Activated naive CD8-positive, alpha-beta T cell treated with anti-CD3 and anti-CD28 coated beads for 36 hours (primary cell): ENCODE measurements at places on chromosomes 3 and 15.
A peak's percentile ranks its signal among the peaks of the same experiment; 100 is the strongest.

- H3K4me3 ChIP-seq, result peak overlapping the region; percentile 81
- H3K27me3 ChIP-seq, result peaks cover 74% of the 10 kb centered on the region
- peaks cover 27% of the 10 kb centered on the region for H3K4me1 ChIP-seq
- peak; percentile 39 for DNase-seq
- H3K27ac ChIP-seq, result peak overlapping the region; percentile 67
- H3K36me3 ChIP-seq, result peaks cover 5% of the 10 kb centered on the region
Observed at GRCh38 chr3:124584552-124585391, 145.5 kb upstream of the UMPS start.

DNA sequence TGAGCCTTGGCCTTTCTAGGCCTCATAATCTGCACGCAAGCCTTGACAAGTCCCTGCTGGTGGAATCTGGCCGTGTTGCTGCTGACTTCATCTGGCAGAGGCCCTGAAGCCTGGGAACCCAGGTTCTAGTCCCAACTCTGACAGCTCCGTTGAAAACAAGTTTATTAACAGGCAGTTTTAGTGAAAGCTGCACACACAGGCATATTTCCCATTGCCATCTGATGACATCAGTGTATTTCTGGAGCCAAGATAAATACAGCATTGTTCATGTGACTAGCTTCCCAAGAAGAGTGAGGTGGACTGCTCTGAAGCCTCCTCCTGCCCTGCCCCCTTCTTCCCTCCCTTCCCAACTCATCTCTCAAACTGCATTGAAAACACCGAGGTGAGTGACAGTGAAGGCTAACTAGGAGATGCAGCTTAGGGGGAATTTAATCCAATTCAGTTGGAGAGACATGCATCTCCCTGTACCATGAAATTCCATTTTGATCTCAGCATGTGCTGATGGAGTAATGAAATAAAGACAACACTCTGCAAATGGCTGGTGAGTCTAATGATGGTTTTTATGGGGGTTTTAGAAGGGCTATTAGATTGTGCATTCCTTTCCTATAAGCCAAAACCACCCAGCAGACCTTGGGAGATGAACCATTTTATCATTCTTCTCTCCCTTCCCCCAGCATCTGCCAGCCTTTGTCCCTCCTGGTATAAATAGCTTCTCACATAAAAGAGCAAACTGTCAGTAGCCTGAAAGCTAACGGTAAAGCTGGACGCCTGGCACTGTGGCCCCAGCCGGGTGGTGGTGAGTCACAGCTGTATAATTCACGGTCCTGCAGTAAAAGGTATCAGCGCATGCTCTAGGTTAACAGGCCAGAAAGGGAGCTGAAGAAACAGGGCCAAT, 38.0 kb downstream of the PRICKLE2 start:
- H3K27me3 ChIP-seq, result no peaks in the 10 kb centered on the region
- H3K36me3 ChIP-seq, result no peaks in the 10 kb centered on the region
- no peak overlapping the region for H3K27ac ChIP-seq
- H3K4me1 ChIP-seq, result no peaks in the 10 kb centered on the region

GRCh38 chr15:101533371-101534140, 44.0 kb upstream of the PCSK6 start:
- no peaks in the 10 kb centered on the region for H3K36me3 ChIP-seq
- no peak overlapping the region for H3K27ac ChIP-seq
- no peaks in the 10 kb centered on the region for H3K4me1 ChIP-seq
- H3K4me3 ChIP-seq, result no peak overlapping the region
- H3K27me3 ChIP-seq, result no peaks in the 10 kb centered on the region
- DNase-seq, result no peak

GRCh38 chr15:46316024-46316423, 681.2 kb downstream of the SQOR start:
- peaks cover 12% of the 10 kb centered on the region for H3K27me3 ChIP-seq
- no peak for DNase-seq
- H3K27ac ChIP-seq, result no peak overlapping the region
- no peaks in the 10 kb centered on the region for H3K4me1 ChIP-seq
- no peak overlapping the region for H3K4me3 ChIP-seq

DNA sequence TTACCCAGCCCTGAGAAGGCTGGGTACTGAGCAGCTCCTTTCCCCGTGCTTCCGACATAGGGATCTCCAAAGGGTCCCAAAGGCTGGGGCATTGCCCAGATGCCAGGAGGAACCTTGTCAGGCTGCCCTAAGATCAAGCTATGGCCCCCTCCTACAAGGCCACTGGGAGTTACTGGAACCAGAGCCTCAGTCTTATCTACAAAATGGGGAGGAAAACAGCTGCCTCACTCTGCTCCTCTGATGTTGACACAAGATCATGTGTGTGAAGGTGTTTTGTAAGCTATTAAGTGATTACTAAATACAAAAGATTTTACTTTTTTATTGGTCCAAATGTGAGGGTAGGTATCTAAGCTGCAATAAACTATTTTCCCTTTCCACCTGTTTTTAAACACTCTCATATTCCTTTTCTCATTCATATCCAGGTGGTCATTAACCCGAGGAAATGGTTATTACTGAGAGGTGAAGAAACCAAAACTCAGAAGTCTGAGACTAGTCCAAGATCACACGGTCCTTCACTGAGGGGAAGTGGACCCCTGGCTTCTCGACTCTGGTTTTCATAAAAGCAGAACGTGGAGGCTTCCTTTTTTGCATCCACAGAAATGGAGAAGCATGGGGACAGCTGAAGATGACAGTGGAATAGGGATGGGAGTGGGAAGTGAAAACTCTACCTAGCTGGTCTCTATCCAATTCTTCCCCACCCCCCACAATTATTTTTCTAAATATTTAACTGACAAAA, 1.7 kb downstream of the ARPIN start:
- no peak overlapping the region for H3K27ac ChIP-seq
- DNase-seq, result no peak
- peaks cover 60% of the 10 kb centered on the region for H3K27me3 ChIP-seq
- H3K4me1 ChIP-seq, result peaks cover 7% of the 10 kb centered on the region
- H3K4me3 ChIP-seq, result no peak overlapping the region
- H3K36me3 ChIP-seq, result no peaks in the 10 kb centered on the region

DNA sequence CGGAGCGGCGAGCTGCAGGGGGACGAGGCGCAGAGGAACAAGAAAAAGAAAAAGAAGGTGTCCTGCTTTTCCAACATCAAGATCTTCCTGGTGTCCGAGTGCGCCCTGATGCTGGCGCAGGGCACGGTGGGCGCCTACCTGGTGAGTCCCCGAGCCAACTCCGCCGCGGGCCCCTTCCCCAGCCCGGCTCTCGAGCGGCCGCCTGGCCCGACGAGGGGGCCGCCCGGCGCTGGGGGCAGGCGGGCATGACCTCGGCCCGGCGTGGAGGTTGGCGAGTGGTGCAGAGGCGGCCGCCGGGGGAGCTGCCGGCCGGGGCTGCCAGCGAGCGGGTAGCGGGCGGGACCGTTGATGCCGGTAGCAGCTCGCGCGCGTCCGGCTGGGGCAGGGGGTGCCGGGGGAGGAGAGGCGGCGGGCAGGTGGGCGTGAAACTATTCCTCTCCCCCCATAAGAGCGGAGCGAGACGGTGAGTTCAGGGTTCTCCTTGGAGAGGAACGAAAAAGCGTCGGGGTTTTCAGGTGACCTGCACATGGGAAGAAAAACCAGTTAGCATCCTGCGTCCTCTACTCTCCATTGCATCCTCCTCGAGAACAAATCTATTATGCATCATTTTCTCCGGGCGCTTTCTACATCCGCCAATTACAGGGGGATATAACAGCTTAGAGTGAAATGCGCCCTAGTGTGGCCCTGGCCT, 585 bp downstream of the SLCO3A1 start:
- no peaks in the 10 kb centered on the region for H3K36me3 ChIP-seq
- H3K27ac ChIP-seq, result no peak overlapping the region
- peaks cover 56% of the 10 kb centered on the region for H3K4me1 ChIP-seq
- peaks cover 12% of the 10 kb centered on the region for H3K27me3 ChIP-seq

DNA sequence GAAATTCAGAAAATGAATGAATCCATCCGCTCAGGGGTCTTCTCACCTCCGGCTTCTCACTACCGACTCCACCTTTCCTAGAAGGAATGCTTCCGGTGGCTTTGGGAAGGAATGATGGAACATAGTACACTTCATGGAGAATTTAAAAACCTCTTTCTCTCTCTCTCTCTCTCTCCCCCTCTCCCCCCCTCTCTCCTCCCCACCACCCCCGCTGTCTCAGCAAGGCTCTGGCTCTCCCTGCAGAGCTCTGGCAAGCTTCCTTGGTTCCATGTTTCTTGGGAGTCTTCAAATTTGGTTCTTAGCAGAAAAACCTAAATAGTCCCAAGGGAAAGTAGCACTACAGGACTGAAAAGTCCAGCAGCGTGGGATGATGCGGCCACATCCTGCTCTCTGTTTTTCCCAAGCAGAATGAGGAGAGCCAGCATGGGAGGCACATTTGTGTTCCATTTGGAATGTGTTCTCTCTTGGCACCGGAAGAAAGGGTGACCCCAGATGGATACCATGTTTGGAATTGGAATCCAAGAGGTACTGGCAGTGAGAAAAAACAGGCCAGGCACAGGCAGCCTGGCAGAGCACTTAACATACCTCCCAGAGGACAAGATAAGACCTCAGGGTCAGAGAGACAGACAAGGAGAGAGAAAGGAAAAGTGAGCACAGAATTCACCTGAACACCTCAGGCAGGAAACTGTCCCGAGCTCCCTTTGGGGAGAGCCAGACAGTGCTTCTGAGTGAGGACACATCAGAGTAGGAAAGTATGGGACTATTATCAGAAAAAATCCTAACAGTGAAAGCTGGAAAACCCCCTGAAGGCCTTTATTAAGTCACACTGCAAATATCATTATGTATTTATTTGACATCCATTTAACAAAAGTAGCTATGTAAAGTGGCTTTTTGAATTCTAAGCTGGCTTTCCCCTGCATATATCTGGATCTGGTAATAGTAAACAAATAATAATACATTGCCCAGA, at the start of gene POPDC2:
POPDC2 (minus strand) TSS at position 116 of the 967 bp plus-strand sequence. CDS start 166 bp downstream, outside the sequence.
- H3K36me3 ChIP-seq, result peaks cover 5% of the 10 kb centered on the region
- DNase-seq, result no peak
- H3K4me3 ChIP-seq, result no peak within 1 kb of the TSS
- no peaks in the 10 kb centered on the region for H3K27me3 ChIP-seq

DNA sequence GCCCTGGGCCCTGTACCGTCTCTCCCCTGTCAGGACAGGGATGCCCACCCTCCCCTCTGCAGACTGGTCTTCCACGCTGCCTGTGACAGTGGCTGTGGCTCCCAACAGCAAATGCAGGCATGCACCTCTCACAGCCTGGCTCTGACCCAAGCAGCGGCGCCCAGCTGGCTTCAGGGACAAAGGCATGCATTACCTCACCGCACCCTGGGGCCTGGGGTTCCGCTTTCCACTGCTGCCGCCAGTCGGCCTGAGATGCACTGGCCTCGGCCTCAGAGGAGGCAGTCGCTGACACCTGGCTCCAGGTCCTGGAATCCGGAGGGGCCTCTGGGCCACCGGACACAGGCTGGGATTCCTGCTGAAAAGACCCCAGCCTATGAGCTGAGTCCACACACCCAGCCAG, 70.3 kb downstream of the SCN5A start:
- no peak overlapping the region for H3K27ac ChIP-seq
- no peaks in the 10 kb centered on the region for H3K36me3 ChIP-seq
- H3K27me3 ChIP-seq, result no peaks in the 10 kb centered on the region
- H3K4me1 ChIP-seq, result no peaks in the 10 kb centered on the region
- no peak for DNase-seq
- no peak overlapping the region for H3K4me3 ChIP-seq

- no peak overlapping the region for H3K27ac ChIP-seq
- no peak overlapping the region for H3K4me3 ChIP-seq
- H3K4me1 ChIP-seq, result no peaks in the 10 kb centered on the region
- no peaks in the 10 kb centered on the region for H3K36me3 ChIP-seq
- H3K27me3 ChIP-seq, result no peaks in the 10 kb centered on the region
Observed at GRCh38 chr3:77885381-77885780, 845.5 kb downstream of the ROBO2 start.

- no peak overlapping the region for H3K27ac ChIP-seq
- no peaks in the 10 kb centered on the region for H3K36me3 ChIP-seq
- DNase-seq, result no peak
Observed at GRCh38 chr3:12791430-12791829, 5.0 kb upstream of the CAND2 start.

- DNase-seq, result no peak
- no peak overlapping the region for H3K4me3 ChIP-seq
- H3K27me3 ChIP-seq, result peaks cover 17% of the 10 kb centered on the region
- no peak overlapping the region for H3K27ac ChIP-seq
- peaks cover 8% of the 10 kb centered on the region for H3K4me1 ChIP-seq
Observed at GRCh38 chr15:71291723-71292122, 176.5 kb downstream of the THSD4 start.
